ENCODE measurements at places on chromosomes 1 and 21.

DNA sequence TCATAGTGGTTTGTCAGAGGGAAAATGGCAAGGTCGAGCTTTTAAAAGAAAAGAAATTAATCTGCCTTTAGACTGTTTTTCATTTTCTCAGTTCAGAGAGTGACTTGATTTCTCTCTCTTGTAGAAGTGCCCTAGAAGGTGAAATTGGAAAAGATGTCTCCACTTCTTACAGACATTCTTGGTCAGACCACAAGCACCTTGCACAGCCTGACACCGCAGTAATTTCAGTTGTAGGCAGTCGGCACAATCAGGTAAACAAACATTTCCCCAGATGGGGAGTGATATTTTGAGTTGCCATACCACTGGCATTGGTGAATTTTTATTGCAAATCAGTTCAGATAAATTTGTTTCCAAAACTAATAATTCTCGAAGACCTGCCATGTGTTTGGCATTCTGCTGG lies 86.8 kb downstream of the PHTF1 start:
- no peak for DNase-seq

- DNase-seq = no peak
Measured at GRCh38 chr1:58629031-58629462, 52.0 kb upstream of the TACSTD2 start.

DNA sequence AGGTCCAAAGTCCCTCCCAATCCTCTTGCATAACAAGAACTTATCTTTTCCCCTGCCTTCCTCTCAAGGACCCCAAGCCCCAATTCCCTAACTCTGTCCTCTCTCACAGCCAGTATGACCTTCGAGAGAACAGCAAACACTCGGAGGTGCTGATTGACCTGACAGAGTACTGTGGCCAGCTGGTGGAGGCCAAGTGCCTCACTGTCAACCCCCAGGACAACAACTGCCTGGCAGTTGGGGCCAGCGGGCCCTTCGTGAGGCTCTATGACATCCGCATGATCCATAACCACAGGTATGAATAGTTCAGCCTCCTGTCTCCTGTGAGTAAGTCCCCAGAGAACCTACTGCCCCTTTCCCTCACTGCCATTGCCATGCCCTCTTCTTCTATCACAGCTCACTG lies 29.9 kb upstream of the TMEM222 start:
- no peak for DNase-seq

DNA sequence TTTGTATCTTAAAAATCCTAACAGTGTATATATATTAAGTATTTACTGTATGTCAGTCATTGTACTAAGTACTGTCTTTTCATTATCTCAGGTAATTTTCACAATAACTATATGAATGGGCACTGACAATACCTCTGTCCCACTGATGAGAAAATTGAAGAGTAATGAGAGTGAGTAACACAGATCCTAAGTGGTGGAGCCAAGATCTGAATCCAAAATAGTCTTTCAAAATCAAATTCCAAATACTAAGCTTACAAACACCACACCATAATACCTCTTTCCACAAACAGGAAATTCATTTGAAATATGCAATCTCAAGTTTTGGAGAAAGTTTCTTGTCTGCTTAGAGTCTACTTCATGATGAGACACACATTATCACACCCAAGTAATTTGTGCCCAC lies 105.9 kb upstream of the EDEM3 start:
- no peak for DNase-seq

GRCh38 chr1:91020486-91020885 lies 1.3 kb downstream of the ZNF644 start:
- DNase-seq = no peak

- DNase-seq = no peak
Measured at GRCh38 chr1:112262316-112262715, 133.7 kb upstream of the CTTNBP2NL start.

GRCh38 chr21:22657781-22658180 lies 1659.6 kb downstream of the NCAM2 start:
- DNase-seq = no peak

GRCh38 chr1:61273167-61273705 lies 190.9 kb downstream of the NFIA start:
- DNase-seq = no peak

DNA sequence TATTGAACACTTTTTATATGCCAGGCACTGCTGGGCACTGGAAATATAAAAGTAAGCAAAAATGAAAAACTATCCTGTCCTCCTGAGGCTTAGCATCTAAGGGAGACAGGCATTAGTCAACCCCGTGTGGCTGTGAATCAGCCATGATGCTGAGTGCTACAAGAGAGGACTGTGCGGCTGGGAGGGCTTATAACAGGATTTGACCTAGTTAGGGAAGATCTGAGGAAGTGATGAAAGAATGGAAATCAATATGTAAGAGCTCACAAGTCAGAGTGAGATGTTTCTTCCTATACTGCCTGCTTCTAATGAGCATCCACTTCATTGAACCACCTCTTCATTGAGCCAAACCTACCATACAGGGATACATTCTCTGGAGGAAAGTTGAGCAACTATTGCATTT lies 15.1 kb downstream of the TRIM45 start:
- no peak for DNase-seq

- DNase-seq = no peak
Measured at GRCh38 chr1:100308777-100309176, 42.8 kb downstream of the RTCA start.

GRCh38 chr1:245807306-245807705 lies 652.5 kb downstream of the KIF26B start:
- no peak for DNase-seq

- no peak for DNase-seq
Measured at GRCh38 chr1:11935057-11935412, 518 bp downstream of the PLOD1 start.

DNA sequence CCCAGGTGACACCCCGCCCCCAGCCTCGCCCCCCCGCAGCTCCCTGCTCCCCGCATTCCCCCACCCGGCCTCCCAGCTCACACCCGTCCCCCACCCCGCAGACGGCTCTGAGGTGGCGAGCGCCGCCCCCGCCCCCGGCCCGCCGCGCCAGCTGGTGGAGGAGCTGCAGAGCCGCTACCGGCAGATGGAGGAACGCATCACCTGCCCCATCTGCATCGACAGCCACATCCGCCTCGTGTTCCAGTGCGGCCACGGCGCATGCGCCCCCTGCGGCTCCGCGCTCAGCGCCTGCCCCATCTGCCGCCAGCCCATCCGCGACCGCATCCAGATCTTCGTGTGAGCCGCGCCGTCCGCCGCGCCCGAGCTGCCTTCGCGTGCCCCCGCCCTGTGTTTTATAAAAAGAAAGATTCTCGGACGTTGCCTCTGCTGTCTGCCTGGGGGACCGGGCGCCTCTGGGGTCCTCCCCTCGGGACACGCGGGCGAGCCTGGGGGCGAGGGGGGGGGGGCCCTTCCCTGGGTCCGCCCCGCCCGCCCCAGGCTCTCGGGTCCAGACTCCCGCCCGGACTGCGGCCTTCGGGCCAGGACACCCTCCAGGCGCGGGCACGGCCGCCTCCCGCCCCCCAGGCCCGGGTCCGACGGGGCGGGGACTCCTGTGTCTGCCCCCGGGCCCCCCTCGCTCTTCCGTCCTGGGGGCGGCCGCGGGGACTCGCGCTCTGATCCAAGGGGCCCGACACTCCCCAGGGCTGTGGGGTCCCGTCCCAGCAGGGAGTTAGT lies 1.6 kb upstream of the MMP23B start:
- peak; percentile 81 for DNase-seq

DNA sequence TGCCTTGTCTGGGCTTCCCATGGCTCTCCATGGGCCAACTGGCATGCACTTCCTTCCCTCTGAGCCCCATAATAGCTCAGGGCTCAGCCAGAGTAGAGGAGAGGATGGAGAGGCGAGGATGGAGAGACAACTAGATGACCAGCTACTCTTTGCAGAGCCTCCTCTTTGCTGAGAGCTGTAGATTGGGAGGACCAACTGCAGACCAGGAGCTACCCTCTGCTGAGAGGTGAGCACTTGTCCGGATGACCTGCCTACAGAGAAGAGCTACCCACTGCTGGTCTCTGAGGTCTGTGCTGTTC lies 58.0 kb upstream of the ETV3 start:
- DNase-seq = no peak

GRCh38 chr1:222955964-222956363 lies 141.1 kb downstream of the DISP1 start:
- DNase-seq = no peak

DNA sequence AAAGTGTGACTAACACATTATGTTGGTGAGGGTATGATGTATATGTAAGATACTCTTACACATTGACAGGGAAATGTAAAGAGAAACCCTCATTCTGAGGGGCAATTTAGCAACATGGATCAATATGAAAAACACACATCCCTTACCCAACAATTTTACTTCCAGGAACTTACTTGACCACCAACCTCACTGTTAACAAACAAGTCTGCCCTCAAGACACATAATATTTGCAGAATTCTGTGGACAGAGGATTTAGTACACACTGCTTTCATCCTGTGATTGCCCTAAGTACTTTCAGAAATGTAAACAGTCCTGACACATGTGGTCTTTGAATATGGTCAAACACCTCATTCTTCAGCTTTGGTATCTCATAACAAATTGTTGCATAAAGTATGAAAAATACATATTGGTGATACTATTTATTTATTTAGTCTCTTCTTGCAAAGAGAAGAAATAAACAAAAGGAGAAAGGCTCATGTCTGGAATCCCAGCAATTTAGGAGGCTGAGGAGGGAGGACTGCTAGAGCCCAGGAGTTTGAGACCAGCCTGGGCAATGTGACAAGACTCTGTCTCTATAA lies 6.9 kb downstream of the USP48 start:
- no peak for DNase-seq

GRCh38 chr1:152654110-152654509 lies 9.1 kb upstream of the LCE2D start:
- DNase-seq = no peak

DNA sequence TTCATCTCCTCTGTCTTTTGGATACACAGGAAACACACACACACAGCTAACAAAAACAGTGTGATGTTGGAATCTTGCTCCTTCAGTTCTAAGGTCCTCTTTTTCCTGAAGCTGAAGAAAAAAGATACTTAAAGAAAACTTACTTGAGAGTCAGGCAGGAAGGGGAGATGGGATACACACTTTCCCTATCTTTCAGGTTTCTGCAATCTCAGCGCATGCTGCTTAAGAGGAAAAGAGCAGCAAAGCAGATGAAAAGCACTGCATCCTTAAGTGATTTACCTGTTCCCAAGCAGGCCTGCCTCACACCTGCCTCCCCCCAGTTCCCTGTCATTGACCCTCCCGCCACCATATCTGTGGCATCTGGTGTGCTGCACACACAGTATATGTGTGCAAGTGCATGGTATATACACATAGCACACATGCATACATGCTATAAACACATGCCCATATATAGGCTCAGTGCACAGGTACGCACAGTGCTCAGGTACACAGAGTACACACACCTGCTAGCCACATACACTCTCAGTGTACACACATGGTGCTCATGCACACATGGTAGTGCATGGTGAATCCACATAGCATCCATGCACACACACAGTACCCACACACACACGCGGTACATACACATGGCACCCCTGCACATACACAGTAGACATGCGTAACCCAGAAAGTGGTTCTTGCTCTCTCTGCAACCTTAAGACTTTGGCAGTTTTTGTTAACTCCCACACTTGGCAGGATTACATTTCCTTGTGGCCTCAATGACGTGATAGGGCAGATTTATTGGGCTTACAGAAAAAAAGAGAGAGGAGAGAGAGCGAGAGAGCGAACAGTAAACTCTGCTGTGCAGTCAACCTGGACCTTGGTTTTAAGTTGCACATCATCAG lies 166.9 kb downstream of the TOMM20 start:
- DNase-seq = peak; percentile 52

GRCh38 chr1:30748699-30749401 lies 8.7 kb downstream of the LAPTM5 start:
- peak; percentile 69 for DNase-seq

- no peak for DNase-seq
Measured at GRCh38 chr21:43575473-43575844, 83.8 kb downstream of the HSF2BP start.

DNA sequence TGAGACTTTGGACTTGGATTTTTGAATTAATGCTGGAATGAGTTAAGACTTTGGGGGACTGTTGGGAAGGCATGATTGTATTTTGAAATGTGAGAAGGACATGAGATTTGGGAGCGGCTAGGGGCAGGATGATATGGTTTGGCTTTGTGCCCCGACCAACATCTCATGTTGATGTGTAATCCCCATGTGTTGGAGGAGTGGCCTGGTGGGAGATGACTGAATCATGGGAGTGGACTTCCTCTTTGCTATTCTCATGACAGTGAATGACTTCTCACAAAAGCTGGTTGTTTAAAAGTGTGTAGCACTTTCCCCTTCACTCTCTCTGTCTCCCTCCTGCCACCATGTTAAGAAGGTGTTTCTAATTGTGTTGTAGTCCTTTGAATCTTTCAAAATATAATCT lies 9.3 kb upstream of the PHGDH start:
- DNase-seq = no peak

- DNase-seq = no peak
Measured at GRCh38 chr1:13536571-13536970, 22.8 kb upstream of the LRRC38 start.

DNA sequence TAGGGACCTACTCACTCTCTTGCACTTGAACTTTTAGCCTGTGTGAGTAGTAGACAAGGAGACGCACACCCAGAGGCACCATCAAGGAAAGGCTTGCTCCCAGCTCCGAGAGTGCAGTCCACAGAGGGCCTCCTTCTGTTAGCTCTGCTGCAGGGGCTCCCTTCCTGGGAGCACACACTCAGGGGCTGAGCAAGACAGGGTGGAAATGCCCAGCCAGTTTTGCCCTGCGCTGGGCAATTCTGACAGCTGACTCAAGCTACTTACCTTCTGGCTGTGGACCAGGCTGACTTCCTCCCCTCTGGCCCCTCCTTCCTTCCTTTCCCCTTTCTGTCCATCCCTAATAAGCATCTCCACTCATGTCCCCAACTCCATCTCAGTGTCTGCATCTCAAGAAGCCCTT lies 449.1 kb downstream of the PTPRU start:
- DNase-seq = peak; percentile 27

DNA sequence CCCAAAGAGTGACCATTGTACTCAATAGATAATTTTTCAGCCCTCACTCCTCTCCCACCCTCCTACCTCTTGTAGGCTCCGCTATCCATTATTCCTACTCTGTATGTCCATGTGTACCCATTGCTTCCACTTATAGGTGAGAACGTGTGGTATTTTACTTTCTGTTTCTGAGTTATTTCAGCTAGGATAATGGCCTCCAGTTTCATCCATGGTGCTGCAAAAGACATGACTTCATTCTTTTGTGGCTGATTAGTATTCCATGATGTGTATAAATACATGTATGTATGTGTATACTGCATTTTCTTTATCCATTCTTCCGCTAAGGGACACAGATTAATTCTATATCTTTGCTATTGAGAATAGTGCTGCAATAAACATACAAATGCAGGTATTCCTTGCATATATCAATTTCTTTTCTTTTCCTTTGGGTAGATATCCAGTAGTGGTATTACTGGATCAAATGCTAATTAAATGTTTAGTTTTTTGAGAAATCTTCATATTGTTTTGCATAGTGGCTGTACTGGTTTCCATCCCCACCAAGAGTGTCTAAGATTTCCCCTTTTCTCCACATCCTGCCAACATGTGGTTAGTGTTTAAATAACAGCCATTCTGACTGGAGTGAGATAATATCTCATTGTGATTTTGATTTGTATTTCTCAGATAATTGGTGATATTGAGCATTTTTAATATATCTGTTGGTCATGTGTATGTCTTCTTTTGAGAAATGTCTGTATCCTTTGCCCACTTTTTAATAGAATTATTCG lies 4.9 kb downstream of the LY9 start:
- DNase-seq = no peak

All from sciatic nerve (tissue), 2 donors.